ENCODE measurements at places on chromosomes 3 and 15.

DNA sequence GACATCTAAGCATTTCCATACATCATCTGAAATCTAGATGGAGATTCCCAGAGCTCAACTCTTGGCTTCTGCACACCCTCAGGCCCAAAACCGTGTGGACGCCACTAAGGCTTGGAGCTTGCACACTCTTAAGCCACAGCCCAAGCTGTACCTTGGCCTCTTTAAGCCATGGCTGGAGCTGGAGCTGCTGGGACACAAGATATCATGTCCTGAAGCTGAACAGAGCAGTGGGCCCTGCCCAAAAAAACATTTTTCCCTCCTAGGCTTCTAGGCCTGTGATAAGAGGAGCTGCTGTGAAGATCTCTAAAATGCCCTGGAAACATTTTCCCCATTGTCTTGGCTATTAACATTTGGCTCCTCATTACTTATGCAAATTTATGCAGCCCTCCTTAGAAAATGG is 188.7 kb upstream of the MBNL1 start:
- no peak for DNase-seq

- DNase-seq, result peak; percentile 25
These were observed 27.4 kb downstream of the PHC3 start for GRCh38 chr3:170154084-170154483.

DNA sequence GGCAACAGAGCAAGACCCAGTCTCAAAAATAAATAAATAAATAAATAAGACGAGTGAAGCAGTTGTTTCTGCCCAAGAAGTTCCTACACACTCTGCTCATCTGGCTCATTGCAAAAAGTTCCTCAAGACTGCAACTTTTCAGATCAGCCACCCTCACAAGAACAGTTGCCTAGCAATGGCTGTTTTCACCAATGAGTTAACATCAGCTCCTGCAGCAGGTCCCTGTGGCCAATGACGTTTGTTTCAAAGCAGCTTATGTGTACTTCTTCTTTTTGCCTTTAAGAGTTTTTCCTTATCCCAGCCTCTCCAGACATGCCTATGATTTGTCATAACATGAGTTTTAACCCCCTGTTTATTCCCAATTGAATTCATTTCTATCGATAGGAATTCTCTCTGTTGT is 118.4 kb upstream of the SPRED1 start:
- no peak for DNase-seq

DNA sequence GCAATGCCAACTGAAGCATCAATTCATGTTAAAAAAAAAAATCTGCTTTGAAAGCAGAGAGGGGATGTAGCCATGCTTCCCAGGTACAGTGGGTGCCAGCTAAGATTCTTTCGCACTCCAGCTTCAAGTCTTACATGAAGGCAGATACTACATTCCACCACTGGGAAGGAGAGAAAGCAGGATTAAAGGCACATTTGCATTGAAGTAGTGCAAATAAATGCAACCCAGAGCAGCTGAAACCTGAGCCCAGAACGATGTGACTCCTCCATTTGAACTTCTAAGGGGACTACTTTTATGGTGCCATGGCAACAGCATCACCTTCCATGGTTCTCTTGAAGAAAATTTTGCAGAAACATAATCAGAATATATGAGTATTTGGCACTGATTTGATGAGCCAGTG is 19.1 kb upstream of the GJD2 start:
- no peak for DNase-seq

DNA sequence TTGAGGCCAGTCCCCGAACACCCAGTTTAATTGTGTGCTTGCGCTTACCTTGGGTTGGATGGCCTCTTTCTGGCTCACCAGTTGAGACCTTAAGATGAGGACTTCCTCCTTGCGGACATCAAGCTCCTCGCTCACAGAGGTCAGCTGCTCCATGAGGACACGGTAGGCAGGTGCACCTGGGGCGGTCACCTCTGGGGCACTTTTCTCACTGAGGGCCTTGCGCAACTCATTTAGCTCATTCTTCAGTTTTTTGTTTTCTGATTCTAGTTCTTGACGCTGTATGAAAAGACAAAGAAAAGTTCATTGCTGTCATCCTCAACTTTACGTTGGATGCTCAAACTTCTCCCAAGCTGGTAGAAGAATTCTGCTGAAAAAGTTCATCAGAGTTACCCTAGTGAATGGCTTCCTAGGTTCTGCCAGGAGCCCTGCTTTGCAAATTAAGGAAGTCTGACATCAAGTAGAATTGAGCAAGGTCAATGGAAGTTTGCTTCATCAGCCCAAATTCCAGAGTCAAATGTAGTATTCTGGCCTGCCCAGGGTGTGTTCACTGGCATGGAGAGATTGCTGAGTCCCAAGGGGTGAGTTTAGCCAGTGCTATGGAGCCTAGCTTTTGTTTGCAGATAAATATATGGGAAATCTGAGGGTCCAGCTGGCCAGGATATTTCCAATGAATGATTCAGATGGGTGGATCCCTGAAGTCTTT is 55.8 kb upstream of the MYO5C start:
- DNase-seq, result no peak

DNA sequence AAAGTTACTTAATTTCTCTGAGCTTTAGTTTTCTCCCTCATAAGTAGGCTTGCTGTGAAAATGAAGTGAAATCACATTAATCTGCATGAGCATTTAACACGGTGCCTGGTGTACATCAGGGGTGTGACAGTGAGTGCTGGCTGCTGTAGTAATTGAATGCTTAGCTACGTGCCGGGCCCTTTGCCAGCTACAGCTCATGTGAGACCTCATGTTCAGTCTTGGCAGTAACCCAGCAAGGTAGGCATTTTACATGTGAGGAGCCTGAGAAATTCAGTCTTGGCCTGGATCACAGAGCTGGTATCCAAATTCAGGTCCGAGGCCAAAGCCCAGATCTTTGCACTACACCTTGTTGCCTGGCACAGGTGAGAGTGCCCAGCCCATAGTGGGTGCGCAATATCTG is 9.1 kb downstream of the GHRL start:
- no peak for DNase-seq

- no peak for DNase-seq
These were observed 716 bp upstream of the ISLR2 start for GRCh38 chr15:74129586-74130154.

DNA sequence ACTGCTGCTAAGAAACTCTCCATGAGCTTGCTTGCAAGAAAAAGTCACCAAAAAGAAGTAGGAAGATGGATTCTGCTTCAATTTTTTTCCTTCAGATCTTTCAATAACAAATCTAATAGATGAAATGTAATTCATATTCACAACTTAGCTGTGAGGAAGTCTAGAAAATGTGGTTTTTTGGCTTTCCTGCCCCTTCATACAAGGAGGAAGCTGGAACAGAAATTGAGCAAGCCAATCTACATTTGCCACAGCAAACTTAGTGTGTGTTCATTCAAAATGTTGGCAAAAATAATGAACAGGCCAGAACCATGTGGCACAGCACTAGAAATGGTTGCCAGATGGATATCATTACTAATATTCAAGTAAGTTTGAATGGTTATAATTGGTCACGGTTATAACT is 93.2 kb upstream of the NEDD4 start:
- no peak for DNase-seq

DNA sequence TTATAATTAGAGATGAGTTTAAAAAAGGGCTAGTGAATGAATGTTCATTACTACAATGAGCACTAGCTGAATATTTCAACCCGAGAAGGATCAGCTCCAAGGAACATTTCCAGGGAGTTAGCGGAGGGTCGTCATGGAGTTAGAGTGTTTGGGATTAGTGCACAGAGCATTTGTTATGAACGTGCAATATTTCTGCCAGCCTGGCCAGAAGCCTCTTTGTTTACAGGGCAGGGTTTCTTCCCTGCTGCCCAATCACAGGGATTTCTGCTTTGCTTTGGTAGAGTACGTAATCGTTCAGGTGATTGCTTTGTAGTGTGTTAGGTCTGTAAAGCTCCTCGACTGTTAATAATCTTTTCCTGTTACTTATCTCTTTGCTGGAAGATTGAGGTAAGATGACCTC is 5.9 kb downstream of the CGNL1 start:
- no peak for DNase-seq

DNA sequence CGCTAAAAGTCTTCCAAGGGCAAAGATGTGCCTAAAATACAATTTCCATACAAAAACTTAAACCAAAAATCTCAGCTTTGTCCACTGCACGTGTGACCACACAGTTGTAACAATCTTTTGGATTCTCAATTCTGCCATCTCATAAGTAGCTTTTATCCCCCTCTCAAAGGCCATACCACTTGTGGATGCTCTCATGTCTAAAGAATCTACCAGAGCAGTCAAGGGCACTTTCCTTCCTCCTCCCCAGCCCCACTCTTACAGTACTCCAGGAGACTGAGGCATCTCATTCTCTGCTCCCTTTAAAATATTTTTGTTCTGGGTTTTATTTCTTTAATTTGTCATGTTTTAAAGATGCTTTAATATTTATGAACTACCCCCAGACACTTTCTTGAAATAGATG is 102.3 kb upstream of the PFN2 start:
- no peak for DNase-seq

DNA sequence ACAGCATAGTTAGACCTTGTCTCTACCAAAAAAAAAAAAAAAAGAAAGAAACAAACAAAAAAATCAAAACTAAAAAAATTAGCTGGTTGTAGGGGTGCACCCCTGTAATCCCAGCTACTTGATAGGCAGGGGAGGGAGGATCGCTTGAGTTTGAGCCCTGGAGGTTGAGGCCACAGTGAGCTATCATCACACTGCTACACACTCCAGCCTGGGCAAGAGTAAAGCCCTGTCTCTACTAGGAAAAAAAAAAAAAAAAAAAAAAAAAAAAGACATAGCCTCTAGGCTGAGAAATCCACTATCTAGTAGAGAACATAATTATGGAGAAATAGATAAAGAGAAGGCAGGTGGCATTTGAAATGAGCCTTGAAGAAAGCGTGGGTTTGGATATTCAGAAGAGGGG is 2.2 kb upstream of the CHRNA5 start:
- no peak for DNase-seq

DNA sequence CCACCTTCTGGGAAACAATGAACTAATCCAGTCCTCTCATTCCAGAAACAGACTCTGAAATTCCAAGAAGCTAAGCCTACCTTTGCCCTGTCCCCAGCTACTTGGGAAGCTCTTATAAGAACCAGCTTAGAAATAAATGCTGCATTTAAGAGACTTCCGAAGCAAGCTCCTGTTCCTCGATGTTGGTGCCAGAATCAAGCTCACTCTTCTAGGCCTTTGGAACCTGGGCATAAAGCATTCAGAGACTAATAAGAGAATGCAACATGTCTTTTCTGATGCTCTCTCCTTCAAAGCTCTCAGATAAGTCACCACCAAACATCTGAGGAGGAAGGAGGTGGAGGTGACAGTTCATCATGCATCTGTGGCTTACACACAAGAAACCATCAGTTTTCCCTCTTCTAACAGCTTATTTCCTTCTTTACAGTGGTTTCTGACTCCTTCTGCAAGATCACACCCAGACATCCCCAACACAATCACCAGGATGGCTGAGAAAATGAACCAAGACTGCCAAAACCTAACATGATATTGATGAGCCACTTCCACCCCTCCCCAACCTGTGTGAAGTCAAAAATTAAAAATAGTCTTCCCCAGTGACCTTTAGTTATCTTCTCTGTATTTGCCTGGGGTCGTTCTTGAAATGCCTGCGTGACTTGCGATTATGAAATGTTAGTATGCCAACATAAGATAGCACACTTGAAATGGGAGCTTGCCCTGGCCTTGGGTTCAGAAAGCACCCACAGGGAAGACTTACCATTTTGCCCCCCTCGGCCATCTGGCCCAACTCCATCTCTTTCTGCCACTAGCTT is 11.5 kb downstream of the ARHGEF3 start:
- no peak for DNase-seq

- DNase-seq, result no peak
These were observed 896 bp upstream of the KLHL25 start for GRCh38 chr15:85795337-85796305.

- no peak for DNase-seq
These were observed 63.9 kb downstream of the IQSEC1 start for GRCh38 chr3:13009132-13009945.

DNA sequence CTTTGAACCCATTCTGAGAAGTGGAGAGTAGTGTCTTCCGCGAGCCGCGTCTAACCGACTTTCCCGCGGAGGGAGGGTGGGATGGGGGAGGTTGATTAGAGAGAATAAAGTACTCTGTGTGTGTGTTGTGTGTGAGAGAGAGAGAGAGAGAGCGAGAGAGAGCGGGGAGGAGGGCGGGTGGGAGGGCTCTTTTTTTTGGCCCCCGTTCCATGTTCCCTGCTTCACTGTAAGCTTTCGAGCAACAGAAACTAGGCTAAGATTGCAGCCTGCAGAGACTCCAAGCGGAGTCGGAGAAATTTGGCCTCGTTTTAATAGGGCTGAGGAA is 1.6 kb upstream of the MEIS2 start:
- no peak for DNase-seq

DNA sequence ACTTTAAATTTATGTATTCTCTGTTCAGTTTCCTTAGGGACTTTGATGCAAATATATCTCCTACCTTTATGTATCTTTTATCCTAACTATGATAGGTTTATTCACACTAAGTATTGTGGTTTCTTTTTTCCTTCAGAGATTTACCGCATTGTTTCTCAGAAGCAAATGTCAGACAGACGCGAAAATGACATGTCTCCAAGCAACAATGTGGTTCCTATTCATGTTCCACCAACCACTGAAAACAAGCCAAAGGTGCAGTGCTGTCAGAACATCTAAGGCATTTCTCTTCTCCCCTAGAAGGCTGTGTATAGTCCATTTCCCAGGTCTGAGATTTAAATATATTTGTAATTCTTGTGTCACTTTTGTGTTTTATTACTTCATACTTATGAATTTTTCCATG is 18.3 kb downstream of the RAB11A start:
- DNase-seq, result no peak

DNA sequence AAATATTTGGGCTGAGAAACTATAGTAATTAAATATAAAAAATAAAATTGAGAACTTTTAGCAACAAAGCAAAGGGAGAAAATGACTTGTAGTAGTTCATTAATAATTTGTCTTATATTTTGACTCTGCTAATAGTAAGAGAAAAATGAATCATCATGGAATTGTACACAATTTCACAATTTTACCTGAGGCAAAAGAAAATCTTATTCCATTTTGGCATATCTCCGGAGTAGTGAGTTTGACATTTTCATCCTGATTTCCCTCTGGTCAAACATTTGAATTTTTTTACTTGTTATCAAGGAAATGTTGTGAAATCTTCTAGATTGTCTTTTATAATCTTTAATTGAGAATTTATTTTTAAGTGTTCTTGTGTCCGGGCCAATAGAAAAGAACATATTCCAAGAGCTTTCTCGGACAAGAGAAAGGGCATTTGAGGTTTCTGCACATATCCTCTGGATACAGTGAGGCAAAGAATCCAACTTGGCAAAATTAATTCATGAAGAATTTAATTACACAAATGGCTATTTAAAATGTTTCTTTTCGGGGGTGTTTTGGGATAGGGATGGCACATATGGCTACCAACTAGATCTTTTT is 89.3 kb upstream of the IGSF10 start:
- no peak for DNase-seq

DNA sequence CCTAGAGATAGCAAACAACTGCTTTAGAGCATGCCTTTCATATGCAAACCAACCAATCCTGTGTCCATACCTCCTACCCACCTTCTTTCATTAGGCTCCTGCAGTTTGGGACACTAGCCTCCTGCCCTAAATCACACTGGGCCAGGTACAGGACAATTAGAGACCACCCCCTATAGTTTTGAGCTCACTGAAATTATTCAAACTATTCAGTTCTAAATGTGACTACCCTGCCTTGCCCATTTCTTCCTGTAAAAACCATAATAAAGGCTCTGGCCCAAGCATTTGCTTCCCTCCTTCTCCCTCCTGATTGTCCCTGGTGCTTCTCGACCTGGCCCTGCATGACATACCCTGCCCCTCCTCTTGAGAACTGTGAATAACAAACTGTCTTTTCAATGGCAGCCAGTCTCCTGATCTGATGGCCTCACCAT is 31.4 kb upstream of the LRIG1 start:
- DNase-seq, result no peak
